ENCODE measurements at places on chromosomes 2 and 18.

DNA sequence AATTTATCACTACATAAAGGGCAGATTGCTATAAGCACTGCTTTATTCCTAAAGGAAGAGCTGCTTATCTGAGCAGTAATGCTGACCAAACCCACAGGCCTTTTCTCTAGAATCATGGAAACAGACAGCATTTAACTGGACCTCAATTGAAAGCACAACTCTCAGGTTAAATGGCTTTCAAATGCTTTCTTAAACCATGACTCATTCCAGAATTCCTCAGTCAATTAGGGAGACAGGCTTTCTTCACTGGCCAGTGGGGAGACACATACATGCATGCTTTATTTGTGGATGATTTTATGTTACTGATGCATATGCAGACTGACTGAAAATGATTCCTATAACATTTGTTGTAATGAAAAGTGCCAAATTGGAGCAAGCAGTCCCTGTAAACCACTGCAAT is 114.6 kb downstream of the ACVR1 start:
- no peak for DNase-seq

- no peak for DNase-seq
These were observed 205.8 kb downstream of the LDLRAD4 start for GRCh38 chr18:13424363-13424762.

GRCh38 chr2:42025151-42025582 is 22.7 kb upstream of the PKDCC start:
- DNase-seq = no peak

DNA sequence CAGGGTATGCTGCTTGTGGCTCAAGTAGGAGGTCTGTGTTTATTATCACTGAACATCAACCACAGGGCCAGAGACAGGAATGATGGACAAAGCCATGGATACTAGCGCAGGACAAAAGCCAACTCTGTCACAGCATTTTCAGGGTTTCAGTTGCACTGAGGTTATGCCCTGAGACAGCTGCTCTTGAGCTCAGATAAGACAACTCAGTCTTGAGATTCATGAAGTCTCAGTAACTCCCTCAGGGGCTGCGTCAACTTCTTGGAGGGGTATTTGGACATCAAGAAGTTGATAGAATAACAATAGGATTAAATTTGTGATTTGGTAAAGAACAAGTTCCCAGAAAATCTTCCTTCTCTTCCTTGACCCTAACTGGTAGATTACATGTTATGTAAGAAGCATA is 287.0 kb upstream of the SLC14A2 start:
- no peak for DNase-seq

DNA sequence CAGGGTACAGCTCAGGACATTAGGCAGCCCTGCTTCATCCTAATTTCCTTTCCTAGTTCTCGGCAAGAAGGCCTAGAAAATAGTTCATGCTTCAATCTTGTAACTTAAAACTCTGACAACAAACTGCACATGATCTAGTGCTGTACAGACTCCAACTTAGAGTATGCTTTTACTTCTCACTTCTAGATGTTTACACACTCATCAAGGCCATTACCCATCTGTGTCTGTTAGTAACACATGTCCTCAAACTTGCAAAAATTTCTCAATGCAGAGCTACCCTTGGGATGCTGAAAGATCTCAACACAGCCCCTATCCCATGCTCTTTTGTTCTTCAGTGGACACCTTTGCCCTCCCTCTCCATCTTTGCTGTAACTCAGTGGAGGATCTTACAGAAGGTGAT is 252.0 kb downstream of the OSR1 start:
- no peak for DNase-seq

Data from activated naive CD4-positive, alpha-beta T cell treated with anti-CD3 and anti-CD28 coated beads, Interleukin-2, amount 50 U/mL, for 16 hours (primary cell).